ENCODE measurements at places on chromosomes 3 and 15. TPM values are rescaled to one million over a fixed set of nuclear protein-coding genes. Genes with fewer than 3 reads are reported as not detected.

- DNase-seq, result no peak
Observed at GRCh38 chr3:11291808-11292207, 19.6 kb downstream of the ATG7 start.

The HCLS1 gene
- total RNA-seq, result 7.3 TPM

The GPR149 gene
- not detected for total RNA-seq

The ACTR8 gene
- total RNA-seq, result 15.2 TPM

Data from NCI-H460 (cell line).